ENCODE measurements at places on chromosomes 6 and 20. TPM values are rescaled to one million over a fixed set of nuclear protein-coding genes. Genes with fewer than 3 reads are reported as not detected.

RWDD2A gene
- total RNA-seq: 8.5 TPM

DNA sequence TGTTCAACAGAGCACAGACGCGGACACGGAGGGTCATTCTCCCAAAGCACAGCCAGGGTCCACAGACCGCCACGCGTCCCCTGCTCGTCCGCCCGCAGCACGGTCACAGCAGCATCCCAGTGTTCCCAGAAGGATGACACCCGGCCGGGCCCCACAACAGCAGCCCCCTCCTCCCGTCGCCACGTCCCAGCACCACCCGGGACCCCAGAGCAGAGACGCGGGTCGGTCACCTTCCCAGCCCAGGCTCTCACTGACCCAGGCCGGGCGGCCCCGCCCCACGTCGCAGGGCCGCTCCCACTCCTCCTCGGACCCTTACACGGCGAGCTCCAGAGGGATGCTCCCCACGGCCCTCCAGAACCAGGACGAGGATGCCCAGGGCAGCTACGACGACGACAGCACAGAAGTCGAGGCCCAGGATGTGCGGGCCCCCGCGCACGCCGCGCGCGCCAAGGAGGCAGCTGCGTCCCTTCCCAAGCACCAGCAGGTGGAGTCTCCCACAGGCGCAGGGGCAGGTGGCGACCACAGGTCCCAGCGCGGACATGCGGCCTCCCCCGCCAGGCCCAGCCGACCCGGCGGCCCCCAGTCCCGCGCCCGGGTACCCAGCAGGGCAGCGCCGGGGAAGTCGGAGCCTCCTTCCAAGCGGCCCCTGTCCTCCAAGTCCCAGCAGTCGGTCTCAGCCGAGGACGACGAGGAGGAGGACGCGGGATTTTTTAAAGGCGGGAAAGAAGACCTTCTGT lies 64.3 kb downstream of the FNDC1 start:
- DNase-seq: peak; percentile 71
- no peak overlapping the region for H3K27ac ChIP-seq
- peak overlapping the region; percentile 49 for H3K4me3 ChIP-seq
- H3K4me1 ChIP-seq: no peaks in the 10 kb centered on the region

- H3K4me3 ChIP-seq: no peak within 1 kb of the TSS
- H3K27me3 ChIP-seq: no peaks in the 10 kb centered on the region
- no peaks in the 10 kb centered on the region for H3K36me3 ChIP-seq
- no peak for DNase-seq
These were observed at the start of gene OR2B2 for GRCh38 chr6:27911956-27912446. TSS of gene OR2B2 (minus strand) at chr6:27912396. CDS start at chr6:27912319, 77 bp downstream.

KHDC1L gene
- total RNA-seq: 1.9 TPM

FAM217B gene
- total RNA-seq: 5.8 TPM

DNA sequence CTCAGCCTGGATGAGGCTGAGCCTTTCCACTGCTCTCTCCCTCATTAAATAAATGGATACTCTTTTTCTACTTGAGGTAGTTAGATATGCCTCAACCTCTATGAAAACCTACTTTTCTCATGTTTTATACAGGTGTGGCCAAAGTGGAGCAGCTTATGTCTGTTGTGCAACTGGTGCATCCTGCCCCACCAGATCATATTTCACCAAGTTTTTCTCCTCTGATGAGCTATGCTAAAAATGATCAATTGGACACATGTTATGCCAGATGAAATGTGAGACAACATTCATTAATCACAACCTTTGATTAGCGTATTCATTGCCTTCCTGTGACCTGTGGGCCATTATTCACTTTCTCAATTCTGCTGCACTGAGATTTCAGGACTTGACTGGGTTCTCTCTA lies 106.9 kb upstream of the NEDD9 start:
- no peaks in the 10 kb centered on the region for H3K27me3 ChIP-seq
- DNase-seq: no peak
- H3K4me1 ChIP-seq: no peaks in the 10 kb centered on the region
- H3K36me3 ChIP-seq: no peaks in the 10 kb centered on the region

ZBTB9 gene
- 12.7 TPM for total RNA-seq

GRCh38 chr6:19086480-19086879 lies 699.3 kb downstream of the RNF144B start:
- no peaks in the 10 kb centered on the region for H3K27me3 ChIP-seq
- peaks cover 13% of the 10 kb centered on the region for H3K4me1 ChIP-seq
- no peak overlapping the region for H3K4me3 ChIP-seq
- no peak overlapping the region for H3K27ac ChIP-seq

DNA sequence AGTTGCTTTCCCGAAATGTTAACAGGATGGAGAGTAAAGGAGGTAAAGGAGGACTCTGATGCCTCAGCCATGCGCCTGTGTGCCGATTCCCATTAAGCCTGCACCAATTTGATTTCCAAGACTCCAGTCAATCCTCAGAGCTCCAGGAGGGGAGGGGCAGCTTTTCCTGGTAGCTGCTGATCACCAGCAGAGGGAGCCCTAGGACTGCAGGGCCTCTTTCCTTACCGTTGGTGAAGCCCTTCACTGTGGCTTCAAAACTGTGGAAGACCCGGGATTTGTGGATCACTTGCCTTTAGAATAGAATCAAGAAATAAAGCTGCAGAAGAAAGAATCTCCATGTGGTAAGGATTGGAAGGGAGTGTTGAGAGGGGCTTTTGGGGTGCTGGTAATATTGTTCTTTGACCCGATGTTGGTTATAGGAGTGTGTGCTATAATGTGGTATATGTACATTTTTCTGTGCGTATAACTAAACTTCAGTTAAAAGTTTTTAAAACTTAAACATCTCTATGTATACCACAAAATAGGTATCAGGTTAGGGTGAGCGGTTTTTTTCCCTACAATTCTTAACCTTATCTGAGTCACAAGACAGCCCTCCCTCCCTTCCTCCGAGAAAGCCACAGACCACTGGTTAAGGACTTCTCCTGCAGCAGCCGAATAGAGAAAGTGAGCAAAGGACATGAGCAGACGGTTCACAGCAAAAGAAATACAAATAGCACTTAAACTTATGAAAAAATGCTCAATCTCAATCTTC lies 6.9 kb upstream of the OSER1 start:
- no peak overlapping the region for H3K27ac ChIP-seq
- H3K4me3 ChIP-seq: no peak overlapping the region
- DNase-seq: peak; percentile 86
- H3K27me3 ChIP-seq: no peaks in the 10 kb centered on the region
- no peaks in the 10 kb centered on the region for H3K36me3 ChIP-seq

- peaks cover 20% of the 10 kb centered on the region for H3K36me3 ChIP-seq
- H3K27me3 ChIP-seq: no peaks in the 10 kb centered on the region
- H3K27ac ChIP-seq: no peak overlapping the region
- H3K4me3 ChIP-seq: no peak overlapping the region
- DNase-seq: no peak
These were observed 10.1 kb downstream of the CD164 start for GRCh38 chr6:109372130-109372529.

- H3K4me1 ChIP-seq: no peaks in the 10 kb centered on the region
- no peaks in the 10 kb centered on the region for H3K27me3 ChIP-seq
- DNase-seq: no peak
- H3K27ac ChIP-seq: no peak overlapping the region
- no peaks in the 10 kb centered on the region for H3K36me3 ChIP-seq
- no peak overlapping the region for H3K4me3 ChIP-seq
These were observed 44.1 kb upstream of the ID1 start for GRCh38 chr20:31560746-31561598.

DNA sequence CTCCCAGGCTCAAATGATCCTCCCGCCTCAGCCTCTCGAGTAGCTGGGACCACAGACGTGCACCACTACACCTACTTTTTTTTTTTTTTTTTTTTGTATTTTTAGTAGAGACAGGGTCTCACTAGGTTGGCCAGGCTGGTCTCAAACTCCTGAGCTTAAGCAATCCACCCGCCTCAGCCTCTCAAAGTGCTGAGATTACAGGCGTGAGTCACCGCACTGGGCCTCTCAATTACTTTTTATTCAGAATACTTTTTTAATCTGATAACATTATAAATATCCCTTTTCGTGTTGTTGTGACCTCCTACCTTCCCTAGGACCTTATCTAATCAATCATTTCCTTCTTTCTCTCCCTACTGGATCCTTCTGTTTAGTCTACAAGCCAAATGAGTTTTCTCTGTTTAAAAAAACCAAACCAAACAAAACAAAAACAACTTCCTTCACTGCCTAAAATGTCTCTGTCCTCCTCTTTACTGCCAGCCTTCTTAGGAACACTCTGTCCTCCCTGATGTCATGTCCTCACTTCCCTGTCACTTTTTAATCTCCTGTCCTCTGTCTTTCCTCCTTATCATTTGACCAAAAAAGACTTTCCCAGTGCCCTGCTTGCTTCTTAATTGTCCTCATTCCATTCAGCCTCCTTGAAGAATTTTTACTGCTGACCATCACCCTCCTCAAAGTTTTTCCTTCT lies 85.0 kb downstream of the CAP2 start:
- DNase-seq: no peak
- no peaks in the 10 kb centered on the region for H3K27me3 ChIP-seq

CFAP206 gene
- 0.53 TPM for total RNA-seq

POPDC3 gene
- 8.2 TPM for total RNA-seq

DNA sequence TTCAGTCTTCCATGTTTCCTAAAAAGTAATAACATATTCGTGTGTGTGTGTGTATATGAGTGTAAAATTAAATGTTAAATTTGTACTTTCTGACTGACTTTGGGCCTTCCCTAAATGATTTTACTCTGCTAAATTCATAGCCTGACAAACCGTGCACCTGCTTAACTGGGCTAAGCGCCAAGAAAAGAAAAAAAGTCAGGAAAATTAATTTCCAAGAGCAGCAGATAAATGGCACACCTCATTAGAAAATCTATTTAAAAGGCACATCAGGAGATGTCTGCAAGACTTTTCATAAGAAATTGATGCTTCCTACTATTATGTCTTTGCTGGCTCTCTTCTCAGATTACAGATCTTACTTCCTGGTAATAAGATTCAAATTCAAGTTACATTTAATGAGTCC lies 72.4 kb downstream of the TRDN start:
- H3K36me3 ChIP-seq: no peaks in the 10 kb centered on the region
- H3K27ac ChIP-seq: no peak overlapping the region
- DNase-seq: no peak
- no peak overlapping the region for H3K4me3 ChIP-seq
- no peaks in the 10 kb centered on the region for H3K4me1 ChIP-seq

GRCh38 chr6:111774346-111774703 lies 98.9 kb downstream of the FYN start:
- no peaks in the 10 kb centered on the region for H3K36me3 ChIP-seq
- no peak for DNase-seq
- H3K4me1 ChIP-seq: peaks cover 18% of the 10 kb centered on the region
- H3K27ac ChIP-seq: no peak overlapping the region

DNA sequence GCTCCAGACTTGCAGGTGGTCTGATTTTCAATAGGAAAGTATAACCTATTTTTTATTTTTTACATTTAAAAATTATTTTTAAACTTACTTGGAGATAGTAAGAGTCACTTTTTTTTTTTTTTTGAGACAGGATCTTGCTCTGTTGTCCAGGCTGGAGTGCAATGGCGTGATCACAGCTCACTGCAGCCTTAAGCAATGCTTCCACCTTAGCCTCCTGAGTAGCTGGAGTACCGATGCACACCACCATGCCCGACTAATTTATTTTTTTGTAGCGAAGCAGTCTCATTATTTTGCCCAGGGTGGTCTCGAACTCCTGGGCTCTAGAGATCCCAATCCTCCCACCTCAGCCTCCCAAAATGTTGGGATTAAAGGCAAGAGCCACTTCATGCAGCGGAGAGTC lies 84.8 kb upstream of the RALY start:
- DNase-seq: no peak
- H3K36me3 ChIP-seq: no peaks in the 10 kb centered on the region
- H3K4me1 ChIP-seq: peaks cover 24% of the 10 kb centered on the region
- no peak overlapping the region for H3K4me3 ChIP-seq

TRAPPC3L gene
- not detected for total RNA-seq

DNA sequence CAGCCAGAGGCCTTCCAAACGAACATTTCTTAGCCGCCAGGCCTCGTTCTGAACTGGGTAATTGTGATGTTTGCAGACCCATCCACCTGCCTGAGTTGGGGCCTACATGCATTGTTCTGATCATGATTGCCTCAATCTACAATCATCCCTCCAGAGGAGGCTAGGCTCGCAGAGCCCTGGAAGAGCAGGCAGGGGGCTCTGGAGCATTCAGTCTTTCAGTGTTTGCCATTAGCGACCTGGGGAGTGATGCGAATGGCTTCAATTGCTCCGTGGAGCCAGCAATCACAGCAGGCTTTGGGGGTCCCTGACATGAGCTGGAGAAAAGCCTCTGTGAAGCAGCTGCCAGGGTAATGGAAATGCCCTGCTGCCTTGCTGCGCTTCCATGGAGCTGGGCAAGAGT lies 22.0 kb downstream of the SNAP25 start:
- H3K36me3 ChIP-seq: no peaks in the 10 kb centered on the region
- no peaks in the 10 kb centered on the region for H3K27me3 ChIP-seq
- peaks cover 8% of the 10 kb centered on the region for H3K4me1 ChIP-seq
- DNase-seq: peak; percentile 52

GRCh38 chr20:63957004-63957689 lies 931 bp upstream of the UCKL1 start:
- H3K27me3 ChIP-seq: no peaks in the 10 kb centered on the region
- H3K36me3 ChIP-seq: no peaks in the 10 kb centered on the region
- peaks cover 24% of the 10 kb centered on the region for H3K4me1 ChIP-seq
- peak overlapping the region; percentile 100 for H3K4me3 ChIP-seq
- DNase-seq: peak; percentile 72
- H3K27ac ChIP-seq: no peak overlapping the region

GRCh38 chr6:170403451-170403850 lies 96.9 kb downstream of the FAM120B start:
- H3K36me3 ChIP-seq: no peaks in the 10 kb centered on the region
- H3K4me1 ChIP-seq: peaks cover 23% of the 10 kb centered on the region
- peak; percentile 88 for DNase-seq

- no peaks in the 10 kb centered on the region for H3K27me3 ChIP-seq
- DNase-seq: no peak
- H3K27ac ChIP-seq: no peak overlapping the region
- no peak overlapping the region for H3K4me3 ChIP-seq
- H3K4me1 ChIP-seq: peaks cover 4% of the 10 kb centered on the region
These were observed 544.7 kb upstream of the SPTLC3 start for GRCh38 chr20:12464036-12464435.

DNA sequence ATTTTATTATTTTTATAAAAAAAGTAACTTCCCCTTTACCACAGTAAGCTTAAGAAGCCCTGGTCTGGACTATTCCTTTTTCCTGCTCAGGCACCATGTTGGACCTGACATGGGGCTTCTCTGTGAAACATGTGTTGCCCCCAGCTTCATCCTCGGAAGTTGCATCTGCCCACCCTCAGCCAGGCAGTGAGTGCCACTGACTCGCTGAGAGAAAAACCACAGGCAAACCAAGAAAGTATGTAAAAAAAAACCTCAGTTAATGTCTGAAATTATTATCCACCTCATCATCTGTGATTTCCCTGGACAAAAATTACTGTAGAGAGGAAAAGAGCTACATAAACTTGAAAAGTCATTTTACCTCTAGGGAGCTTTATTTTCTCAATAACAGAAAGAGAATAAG lies 109.9 kb upstream of the MCHR2 start:
- H3K4me1 ChIP-seq: peaks cover 4% of the 10 kb centered on the region
- no peak for DNase-seq

CEBPB gene
- total RNA-seq: 1.8 TPM

SEMG1 gene
- total RNA-seq: not detected

DNA sequence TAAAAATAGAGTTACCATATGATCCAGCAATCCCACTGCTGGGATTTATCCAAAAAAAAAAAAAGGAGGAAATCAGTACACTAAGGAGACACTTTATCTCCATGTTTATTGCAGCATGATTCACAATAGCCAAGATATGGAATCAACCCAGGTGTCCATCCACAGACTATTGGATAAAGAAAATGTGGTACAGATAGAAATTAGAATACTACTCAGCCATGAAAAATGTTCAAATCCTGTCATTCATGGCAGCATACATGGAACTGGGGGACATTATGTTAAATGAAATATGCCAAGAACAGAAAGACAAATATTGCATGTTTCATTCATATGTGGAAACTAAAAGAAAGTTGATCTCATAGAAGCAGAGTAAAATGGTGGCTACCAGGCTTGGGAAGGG lies 75.3 kb downstream of the ERMARD start:
- H3K4me1 ChIP-seq: no peaks in the 10 kb centered on the region
- H3K4me3 ChIP-seq: no peak overlapping the region
- peaks cover 14% of the 10 kb centered on the region for H3K27me3 ChIP-seq
- DNase-seq: no peak

Data from neural progenitor cell (in vitro differentiated cells).